ENCODE measurements at places on chromosomes 12 and 14.

DNA sequence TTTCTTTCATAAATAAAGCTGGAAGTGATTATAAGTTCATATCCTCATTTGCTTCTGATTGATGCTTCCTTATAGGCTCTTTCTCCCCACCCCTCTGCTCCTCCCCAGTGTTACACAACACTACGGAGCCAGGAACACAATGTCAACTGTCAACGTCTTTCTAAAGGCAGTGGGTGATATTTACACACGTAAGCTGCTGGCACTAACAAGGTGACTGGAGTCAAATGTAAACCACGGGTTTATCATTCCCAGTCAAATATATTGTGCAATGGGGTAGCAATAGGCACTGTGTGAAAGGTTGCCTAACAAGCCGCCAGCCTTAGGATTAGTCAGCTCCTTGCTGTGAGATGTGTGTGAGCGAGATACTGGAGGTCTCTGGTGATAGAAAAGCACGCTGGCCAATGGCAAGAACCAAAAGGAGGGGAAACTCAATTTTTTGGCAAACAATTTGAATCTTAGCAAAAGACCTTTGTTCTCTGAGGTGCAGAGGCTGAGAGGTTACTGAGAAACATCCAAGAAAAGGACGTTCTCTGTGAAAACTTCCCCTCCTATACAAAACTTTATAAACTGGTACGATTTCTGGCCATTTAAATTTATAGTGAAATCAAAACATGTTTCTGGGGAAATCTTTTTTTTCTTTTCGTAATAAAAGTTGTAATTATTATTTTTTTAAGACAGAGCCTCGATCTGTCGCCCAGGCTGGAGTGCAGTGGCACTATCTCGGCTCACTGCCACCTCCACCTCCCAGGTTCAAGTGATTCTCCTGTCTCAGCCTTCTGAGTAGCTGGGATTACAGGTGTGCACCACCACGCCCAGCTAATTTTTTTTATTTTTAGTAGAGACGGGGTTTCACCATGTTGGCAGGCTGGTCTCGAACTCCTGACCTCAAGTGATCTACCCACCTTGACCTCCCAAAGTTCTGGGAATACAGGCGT lies 22.3 kb upstream of the HECTD1 start:
- DNase-seq, result no peak

- DNase-seq, result no peak
Measured at GRCh38 chr14:44995770-44996294, 33.8 kb downstream of the TOGARAM1 start.

DNA sequence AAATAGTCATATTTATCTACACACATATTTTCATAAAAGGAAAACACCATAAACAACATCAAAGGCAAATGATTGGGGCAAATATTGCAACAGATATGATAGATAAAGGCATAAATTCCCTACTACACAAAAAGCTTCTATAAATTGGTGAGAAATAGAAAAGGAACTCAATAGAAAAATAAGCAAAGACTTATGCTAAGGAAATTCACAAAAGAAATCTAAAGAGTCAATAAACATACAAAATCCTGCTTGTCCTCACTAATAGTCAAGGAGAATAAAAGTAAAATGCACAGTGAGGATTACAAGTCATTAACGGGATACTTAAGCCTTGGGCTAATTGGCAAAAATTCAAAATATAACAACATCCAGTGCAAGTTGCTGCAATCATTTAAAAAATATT lies 30.3 kb downstream of the CCDC59 start:
- no peak for DNase-seq

DNA sequence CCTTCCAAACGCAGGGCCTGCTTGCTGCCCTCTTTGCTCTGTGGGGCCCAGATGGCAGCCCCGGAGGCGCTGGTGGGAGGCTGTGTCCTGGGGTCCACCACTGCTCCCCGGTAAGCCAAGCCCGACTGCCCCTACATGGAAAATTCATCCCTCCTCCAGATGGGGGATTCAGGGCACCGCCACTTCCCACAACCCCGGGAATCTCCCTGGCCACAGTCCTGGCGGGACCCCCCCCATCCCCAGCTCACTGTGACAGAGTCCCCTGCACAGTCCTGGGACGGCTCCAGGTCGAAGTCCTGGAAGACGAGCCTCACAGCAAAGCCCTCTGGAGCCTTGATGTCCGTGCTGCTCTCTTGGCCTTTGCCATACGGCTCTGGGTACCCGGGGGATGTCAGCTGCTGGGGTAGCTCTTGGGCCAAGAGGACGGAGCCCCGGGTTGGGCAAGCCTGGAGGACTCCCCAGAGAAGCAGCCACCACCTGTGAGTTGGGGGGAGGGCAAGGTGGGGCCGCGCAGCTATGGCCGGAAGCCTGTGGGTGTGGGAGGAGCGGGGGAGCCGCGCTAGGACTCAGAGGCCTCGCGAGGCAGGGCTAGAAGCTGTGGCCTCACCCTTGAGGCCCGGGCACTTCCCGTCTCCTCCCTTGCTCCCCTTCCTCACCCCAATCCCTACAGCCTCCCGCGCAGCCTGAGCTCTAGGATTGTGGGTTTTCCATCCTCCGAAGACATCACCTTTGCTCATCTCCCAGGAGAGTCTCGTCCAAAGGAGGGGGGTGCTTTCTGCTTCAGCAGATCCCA lies 815 bp downstream of the C1RL start:
- DNase-seq, result peak; percentile 74

DNA sequence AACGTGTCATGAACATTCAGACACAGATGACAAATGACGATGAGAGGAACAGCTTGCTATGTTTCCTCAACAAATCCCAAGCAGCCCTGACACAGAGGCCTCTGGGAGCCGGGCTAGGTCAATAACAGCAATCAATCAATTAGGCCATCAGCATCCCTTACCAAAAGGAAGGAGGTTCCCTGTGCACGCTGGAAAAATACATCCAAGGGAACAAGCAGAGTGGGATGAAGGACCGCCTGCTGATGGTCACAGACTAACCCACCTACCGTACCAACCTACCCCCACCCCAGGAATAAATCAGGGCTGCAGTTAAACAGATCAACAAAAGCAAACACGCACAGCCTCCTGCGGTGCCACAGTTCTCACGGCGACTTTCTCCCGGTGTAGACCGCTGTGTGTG lies 265.1 kb upstream of the SFSWAP start:
- DNase-seq, result no peak

GRCh38 chr14:88040146-88040545 lies 35.2 kb downstream of the GPR65 start:
- DNase-seq, result no peak

- DNase-seq, result no peak
Measured at GRCh38 chr12:25433581-25434325, 119.3 kb downstream of the LMNTD1 start.

DNA sequence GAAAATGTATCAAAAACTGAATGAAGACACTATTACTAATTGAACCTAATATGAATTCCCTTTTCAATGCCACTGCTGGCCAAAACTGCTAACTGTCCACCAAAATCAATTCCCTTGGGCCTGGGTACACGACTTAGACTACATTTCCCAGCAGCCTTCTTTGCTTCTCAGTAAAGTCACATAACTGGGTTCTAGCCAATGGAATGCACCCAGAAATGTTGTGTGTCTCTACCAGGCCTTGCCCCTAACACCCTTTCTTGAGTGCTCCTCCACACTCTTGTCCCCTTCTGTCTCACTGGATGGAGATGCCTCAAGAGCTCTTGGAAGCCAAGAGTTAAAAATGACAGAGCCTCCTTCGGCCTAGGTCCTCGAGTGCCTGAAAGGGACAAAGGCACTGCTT lies 156.8 kb downstream of the PPM1H start:
- DNase-seq, result no peak

- no peak for DNase-seq
Measured at GRCh38 chr12:69630191-69630590, 19.5 kb upstream of the LRRC10 start.

- no peak for DNase-seq
Measured at GRCh38 chr12:1819571-1819970, 794 bp upstream of the LRTM2 start.

- no peak for DNase-seq
Measured at GRCh38 chr12:75944097-75944904, 87.3 kb downstream of the PHLDA1 start.

DNA sequence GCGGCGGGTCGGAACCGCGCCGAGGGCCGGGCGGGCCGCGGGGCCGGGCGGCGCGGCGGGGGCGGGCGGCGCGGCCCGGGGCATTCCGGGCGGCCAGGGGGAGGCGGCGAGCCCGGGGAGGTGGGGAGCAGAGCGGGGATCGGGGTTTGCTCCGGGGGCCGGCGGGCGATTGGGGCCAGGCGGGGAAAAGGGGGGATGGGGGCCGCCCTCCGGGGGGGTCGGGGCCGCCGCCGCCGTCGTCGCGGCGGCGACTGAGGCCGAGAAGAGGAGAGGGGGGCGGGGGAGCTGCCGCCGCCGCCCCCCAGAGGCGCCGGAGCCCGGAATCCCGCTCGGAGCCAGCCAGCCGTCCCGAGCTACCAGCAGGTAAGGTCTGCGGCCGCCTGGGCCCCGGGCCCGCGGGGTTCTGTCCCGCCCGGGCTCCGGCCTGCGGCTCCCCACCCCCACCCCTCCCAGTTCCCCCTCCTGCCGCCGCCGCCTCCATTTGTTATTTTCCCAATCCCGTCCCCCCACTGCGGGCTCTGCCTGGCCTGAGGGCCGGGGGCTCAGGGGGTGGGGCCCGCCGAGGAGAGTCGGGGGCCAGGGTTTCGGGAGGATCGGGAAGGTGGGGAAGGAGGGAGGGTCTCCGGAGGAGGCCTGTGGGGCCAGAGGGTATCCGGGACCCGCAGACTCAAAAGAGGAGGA lies 403 bp downstream of the ATN1 start:
- no peak for DNase-seq

DNA sequence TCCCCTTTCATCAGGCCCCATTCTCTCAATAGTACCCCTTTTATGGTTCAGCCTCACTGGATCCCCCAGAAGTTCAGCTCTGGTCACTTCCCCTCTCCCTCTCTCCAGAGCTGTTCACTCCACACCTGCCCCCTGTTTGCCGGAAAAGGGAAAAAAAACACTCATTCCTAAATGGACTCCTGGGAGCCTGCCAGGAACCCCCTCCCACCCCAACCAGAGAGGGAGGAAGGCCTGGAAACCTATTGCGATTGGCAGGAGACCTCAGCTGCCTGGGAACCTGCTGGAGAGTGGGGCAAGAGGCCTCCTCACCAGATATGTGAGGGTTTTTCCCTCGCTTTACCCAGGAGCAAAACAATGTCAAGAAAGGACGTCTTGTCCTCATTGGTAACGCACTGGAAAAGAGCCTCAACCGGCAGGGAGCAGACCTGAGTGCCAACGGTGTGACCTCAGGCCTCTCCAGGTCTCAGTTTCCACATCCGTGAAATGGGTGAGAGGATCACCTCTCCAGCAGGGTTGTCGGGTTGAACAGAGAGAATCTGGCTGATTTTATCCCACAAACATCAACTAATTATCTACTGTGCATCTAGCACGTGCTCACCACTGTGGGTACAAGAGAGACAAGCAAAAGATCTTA lies 4.6 kb downstream of the DTX1 start:
- no peak for DNase-seq

DNA sequence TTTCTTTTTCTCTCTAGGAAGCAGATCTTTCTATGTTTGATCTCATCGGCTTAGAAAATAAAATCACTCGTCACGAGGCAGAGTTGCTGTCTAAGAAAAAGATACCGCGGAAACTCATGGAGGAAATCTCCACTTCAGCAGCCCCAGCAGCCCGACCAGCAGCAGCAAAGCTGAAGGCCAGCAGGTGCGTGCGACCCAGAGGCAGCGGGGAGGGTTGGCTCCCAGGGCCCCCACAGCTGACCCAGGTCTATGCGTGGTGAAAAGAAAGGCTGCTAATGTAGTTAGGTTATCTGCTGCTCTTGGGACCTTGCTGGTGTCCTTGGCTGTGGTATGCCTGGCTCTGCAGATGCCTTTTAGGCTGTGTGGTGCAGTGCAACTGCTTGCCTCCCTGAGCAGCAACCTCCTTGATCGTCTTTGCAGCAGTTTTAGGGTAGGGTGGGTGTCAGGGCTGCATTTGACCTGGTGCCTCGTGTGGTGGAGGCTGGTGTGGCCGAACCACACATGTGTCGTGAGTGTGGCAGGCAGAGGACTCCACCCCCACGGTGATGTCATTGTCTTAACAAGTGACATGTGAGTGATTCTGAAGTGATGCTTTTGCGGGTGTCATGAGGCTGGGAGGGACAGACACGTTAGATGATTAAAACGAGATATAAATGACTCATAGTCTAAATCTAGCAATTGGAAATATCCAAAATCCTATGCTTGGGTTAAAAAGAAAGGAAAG lies 68.6 kb downstream of the EP400 start:
- no peak for DNase-seq

DNA sequence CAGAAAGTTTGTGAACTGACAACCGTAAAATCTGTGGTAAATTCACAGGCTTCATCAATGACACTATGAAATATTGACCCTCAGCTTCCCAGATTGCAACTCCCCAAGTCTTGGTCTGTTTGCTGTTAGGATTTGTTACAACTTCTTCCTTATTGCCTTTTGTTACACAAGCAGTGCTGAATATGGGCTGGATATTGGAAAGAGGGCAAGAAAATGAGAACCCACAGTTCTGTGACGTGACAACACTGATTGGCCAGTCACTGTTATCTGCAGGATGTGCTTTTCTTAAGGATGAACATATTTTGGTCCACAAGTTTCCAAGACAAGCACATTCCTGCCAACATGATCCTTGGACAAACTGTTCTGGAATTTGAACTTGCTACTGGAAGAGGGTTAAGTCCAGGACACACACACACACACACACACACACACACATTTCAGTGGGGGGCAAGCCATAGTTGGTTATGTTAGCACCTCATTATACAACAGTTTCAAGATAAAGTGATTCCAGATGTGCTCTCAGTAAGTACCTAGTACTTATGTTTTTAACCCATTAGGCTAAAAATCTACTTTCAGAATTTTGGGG lies 16.6 kb upstream of the SLC38A2 start:
- DNase-seq, result no peak

DNA sequence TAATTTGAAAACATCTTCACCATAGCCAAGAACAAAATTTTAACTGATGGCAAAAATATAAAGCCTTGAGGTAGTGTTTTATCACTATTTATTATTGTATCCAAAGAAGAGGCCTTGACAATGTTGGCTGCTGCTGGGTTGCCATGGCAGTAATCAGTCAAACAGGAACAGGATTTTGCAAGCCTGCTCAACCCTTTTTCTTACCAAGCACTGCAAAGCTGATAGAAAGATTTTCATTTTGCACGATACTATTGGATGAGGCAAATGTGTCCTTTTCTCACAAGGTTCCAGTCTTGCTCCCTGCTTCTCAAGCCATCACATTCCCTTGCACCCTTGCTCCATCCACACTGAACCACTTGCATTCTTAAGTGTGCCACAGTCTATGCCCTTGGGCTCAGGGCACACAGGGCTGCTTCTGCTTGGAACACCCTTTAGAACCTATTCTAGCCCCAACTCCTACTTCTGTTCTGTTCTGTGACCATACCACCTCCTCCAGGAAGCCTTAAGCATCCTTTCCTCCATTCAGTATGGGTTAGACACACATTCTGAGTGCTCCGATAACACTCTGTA lies 76.5 kb upstream of the AMIGO2 start:
- no peak for DNase-seq
